ENCODE measurements at places on chromosomes 1 and 21.
A peak's percentile ranks its signal among the peaks of the same experiment; 100 is the strongest.

GRCh38 chr1:22699681-22700520 is 10.7 kb upstream of the EPHB2 start:
- DNase-seq = no peak

- DNase-seq = no peak
Measured at GRCh38 chr1:33893147-33893830, 29.4 kb downstream of the HMGB4 start.

GRCh38 chr1:244205906-244206305 is 154.8 kb downstream of the ZBTB18 start:
- DNase-seq = no peak

- peak; percentile 44 for DNase-seq
Measured at GRCh38 chr1:247331172-247331524, 519 bp downstream of the ZNF496 start.

- DNase-seq = no peak
Measured at GRCh38 chr1:32701951-32702598, 495 bp downstream of the SYNC start.

- DNase-seq = no peak
Measured at GRCh38 chr1:240691501-240691900, 79.5 kb upstream of the GREM2 start.

GRCh38 chr1:226308166-226308722 is 720 bp downstream of the LIN9 start:
- no peak for DNase-seq

GRCh38 chr1:77975386-77975785 is 3.5 kb downstream of the FUBP1 start:
- DNase-seq = no peak

- DNase-seq = no peak
Measured at GRCh38 chr1:232925421-232926220, 24.8 kb upstream of the NTPCR start.

- no peak for DNase-seq
Measured at GRCh38 chr1:234520908-234521817, 42.2 kb upstream of the TARBP1 start.

GRCh38 chr21:34072145-34073031 is 990 bp upstream of the MRPS6 start:
- no peak for DNase-seq

DNA sequence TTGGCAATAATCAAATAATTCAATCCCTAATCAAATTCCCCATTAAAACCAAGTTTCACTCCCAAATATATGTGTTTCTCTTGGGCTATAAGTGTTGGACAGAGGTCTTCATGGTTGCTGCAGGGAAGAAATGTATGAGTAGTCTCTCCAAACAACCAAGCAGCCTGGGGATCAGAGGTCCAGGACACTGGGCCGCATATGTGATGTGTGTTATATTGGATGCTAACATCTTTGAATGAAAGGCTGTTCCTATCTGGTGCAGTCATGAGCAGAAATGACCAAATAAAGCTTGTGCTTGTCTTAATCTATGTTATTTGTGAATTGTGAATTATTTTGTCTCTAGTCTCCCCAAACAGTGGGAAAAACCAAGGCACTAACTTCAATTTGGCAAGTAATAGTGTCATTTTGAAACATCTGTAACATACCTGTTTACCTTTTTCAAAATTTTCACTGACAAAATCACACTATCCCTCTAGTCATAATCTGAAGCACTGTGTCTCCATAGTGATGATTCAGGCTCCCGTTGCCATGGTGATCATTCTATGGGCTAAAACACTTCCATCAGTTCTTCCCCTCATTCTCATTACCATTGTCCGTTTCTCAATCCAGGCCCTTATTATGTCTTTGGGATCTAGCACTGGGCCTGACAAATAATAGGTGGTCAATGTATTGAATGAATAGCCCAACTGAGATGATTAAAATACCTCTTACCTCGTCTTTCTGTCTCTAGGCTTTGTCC is 12.5 kb upstream of the TADA1 start:
- DNase-seq = no peak

GRCh38 chr1:93200086-93200620 is 19.6 kb downstream of the CCDC18 start:
- no peak for DNase-seq

GRCh38 chr1:116545359-116545705 is 25.5 kb downstream of the CD58 start:
- no peak for DNase-seq

DNA sequence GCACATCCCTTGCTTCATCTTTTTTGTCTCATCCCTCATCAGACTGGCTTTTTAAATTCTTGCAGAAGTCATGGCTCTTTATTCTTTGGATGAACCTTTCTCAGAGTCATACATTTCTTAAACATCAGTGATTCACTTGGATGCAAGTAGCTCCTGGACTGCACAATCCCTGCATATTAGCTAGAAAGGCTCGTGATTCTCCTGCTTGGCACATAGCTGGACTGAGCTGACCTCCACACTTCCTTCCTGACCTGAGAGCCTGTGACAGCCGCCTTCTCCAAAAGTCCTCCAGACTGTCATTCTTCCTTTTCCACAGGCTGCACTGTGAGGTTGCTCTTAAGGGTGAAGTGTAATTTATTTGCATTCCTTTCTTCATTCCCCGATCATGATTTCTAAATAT is 109.4 kb downstream of the RGL1 start:
- no peak for DNase-seq
